ENCODE measurements at places on chromosomes 2 and 18.

DNA sequence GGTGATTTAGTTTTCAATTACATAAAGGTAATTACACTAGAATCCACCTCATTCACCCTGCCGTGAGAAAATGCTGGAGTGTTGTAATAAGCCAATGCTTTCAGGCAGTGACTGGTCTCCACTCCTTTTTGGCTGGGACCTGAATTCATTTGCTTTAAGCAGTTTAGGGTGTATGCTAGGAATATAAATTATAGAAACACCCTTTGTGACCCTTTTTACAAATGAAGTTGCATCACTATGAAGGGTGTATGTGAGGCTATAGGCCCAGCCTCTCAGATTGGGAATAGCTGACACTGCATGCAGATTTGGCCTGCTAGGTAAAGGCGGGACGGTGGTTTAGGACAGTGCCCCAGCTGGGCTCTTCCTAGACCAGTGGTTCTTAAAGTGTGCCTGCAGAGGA, 50.8 kb upstream of the NFE2L2 start:
- no peak for DNase-seq

DNA sequence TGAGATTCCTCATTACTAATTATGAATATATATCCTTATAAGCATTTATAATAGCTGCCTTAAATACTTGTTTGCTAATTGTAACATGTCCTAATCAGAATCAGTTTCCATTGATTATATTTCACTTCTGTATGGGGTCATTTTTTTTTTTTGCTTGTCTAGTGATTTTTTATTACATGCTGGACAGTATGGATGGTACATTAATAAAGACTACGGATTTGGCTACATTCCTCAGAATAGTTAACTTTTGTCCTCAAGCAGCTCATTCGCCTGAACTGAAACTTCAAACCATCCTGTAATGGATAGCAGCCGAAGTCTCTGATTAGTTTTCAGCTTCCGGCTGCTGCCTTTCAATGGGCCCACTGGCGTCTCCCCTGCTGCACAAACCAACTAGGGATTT, 11.7 kb downstream of the TGIF1 start:
- DNase-seq, result no peak

GRCh38 chr2:196225213-196225612, 53.8 kb upstream of the STK17B start:
- DNase-seq, result no peak

DNA sequence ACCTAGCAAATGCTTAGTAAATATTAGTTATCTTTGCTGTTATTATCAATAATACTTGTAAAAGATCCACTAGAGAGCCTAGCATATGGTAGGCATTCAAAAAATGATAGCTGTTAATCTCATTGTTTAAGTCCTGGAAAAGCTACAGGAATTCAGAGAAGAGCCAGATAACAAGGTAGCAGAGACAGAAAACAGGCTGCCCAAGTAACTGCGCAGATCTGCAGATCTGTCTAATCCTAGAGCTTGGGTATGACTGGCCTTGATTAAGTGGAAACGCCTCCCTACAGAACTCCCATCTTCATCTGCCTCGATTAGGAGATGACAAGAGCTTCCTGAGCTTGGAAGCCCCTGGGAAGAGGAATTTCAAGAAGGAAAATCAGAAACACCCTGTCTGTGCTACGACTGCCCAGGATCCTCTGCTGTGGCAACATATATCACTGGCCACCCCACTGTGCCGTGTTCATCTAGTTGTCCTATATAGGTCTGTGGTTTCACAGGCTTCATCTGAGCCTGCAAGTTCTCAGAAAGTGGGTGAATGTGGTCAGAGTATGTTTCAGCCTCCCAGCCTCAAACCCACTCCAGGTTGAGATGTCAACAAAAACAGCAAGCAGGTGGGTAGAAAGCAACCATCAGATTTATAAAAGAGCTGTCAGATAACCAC, 151.5 kb upstream of the PKDCC start:
- peak; percentile 53 for DNase-seq

- DNase-seq, result no peak
These were observed 622.6 kb downstream of the EPHA4 start for GRCh38 chr2:220949466-220949865.

- DNase-seq, result no peak
These were observed 35.8 kb downstream of the HS1BP3 start for GRCh38 chr2:20615068-20615465.

DNA sequence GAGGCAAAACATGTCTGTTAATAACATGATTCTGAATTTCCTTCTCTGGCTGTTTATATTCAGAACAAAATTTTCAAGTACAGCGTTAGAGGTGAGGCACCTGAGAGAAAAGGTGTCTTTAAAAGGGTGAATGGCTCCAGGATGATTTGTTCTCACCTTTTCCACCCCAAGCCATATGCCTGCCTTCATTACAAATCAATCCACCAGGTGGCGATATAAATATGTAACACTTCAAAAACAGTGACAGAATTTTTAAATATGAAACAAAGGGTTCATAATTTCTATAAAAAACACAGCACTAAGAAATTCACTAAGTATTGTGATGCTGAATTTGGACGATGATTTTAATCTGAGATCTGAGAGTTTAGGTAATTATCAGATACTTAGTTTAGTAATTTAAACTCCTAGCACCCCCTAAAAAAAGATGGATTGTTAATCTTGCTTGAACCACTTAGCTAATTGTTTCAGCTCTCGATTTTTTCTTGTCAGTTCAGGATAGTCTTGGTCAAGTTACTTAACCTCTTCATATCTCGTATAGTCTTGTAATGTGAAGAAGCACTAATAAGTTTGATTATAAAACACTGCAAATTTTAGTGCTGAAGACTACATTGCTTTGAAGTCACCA, 528.8 kb downstream of the CPS1 start:
- DNase-seq, result no peak

DNA sequence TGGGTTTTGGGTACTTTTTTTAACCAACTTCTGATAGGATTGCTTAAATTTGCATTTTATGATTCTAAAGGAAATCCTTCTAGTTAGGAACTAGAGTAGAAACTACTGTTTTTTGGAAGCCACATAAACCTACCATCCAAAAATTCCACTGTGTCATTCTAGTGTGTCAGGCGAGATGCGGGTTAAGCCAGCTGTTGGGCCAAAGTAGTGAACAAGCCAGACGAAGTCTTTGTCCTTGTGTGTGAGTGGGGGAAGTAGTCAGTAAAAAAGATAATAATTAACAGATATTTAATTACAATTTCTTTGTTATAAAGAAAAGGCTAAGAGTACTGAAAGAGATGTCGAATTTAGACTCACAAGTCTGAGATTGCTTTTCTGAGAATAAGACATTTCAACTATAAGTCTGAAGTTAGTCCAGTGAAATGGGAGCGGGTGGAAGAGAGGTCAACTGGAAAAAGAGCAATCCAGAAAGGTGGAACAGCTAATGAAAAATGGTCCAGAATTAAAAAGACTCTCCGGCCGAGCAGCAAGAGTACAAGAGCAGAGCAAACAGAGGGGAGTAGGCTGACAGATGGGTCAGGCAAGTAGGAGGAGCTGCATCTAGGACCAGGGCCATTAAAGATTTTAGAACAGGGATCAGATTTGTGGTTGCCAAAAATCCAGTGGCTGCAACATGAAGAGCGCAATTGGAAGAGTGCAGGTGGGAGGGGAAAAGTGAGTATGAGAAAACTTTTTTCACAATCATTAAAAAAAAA, 1.5 kb downstream of the EPB41L5 start:
- no peak for DNase-seq

- DNase-seq, result no peak
These were observed 43.9 kb downstream of the FOSL2 start for GRCh38 chr2:28436525-28437051.

DNA sequence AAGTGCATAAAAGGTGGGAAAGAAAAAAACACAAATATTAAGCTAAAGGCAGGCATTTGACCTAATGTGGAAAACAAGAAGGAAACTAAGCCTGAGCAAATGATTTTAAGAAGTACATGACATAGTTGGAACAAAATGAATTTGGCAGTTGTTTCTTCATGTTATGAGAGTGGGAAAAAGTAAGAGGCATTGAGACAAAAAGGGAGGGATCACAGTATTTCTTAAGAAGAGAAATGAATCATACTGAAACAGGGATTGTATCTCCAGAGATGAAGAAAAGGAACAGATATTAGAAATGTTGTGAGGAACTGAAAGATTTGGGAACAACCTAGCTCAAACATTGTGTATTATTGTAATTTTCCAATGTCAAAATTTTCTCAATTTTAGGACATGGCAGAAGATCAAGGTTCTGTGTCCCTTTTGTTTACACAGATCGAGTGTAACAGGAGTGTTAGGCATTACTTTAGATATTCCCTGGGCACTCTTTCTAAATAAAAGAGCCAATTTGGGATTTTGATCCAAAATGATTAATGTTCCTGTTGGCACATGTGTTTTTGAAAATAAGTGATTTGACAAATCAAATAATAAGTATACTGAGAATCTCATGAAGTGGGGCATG, 98.6 kb downstream of the CALCRL start:
- DNase-seq, result no peak

DNA sequence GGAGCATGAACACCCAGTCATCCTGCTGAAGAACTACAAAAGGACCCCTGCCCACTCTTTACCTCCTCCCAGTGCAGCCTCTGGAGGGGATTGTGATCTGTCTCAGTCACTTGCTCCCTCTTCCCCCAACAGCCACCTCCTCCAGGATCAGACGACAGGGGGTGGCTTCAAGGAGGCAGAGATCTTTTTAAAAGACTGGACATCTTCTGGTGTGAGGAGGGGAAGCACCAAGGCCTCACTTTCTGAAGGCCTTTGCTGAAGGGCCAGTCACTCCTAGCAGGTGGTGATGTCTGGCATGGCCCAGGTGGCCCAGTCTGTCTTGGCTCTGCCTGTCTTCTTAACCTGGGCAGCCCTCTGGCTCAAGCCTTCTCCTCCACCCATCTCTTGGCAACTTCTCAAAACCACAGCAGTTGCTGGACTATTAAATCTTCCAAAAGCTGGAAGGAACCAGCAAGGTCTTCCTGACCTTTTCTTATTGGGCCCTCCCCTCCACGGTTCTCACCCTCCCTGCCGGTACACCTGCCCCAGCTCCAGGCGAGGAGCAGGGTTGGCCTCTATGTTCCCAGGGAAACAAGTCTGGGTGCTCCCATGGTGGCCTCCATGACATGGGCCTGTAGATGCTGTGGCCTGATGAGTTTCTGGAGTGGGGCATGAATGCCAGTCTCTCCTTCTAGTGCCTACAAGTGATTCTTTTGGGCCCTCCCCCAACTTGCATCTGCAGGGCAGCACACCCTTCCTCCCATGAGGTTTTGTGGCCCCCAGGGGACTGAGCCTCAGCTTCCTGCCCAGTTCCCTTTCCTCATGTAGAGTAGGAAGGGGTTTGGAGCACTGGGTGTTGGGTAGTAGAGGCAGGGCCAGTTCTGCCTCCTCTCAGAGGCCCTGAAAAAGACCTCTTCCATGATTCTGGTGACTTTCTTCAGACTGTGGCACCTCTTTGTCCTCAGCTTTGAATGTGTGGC, 5.0 kb upstream of the ATP6V1B1 start:
- no peak for DNase-seq

DNA sequence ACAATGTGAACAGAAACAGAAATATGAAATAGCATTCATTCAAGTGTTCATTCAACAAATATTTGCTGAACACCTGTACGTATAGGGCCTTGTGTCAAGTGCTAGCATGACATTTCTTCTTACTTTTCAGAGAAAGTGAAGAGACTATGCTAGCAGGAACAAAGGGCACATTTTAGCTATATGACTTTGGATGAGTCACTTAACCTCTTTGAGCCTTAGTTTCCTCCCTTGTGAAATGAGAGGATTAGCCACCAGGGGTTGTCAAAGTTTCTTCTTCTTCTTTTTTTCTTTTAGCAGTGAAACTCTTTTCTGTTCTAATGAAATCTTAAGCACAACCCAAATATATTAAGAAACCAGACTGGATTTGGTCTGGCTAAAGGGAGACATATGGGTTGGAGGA, 53.1 kb downstream of the FIGN start:
- DNase-seq, result no peak

GRCh38 chr2:165162466-165162865, 41.4 kb downstream of the SCN3A start:
- no peak for DNase-seq

GRCh38 chr2:57962861-57963260, 83.7 kb upstream of the VRK2 start:
- no peak for DNase-seq

- DNase-seq, result no peak
These were observed at the start of gene SPTBN1 for GRCh38 chr2:54455563-54456361. Gene SPTBN1 (plus strand): TSS chr2:54456327. CDS start chr2:54526419, 70,092 bp downstream.

DNA sequence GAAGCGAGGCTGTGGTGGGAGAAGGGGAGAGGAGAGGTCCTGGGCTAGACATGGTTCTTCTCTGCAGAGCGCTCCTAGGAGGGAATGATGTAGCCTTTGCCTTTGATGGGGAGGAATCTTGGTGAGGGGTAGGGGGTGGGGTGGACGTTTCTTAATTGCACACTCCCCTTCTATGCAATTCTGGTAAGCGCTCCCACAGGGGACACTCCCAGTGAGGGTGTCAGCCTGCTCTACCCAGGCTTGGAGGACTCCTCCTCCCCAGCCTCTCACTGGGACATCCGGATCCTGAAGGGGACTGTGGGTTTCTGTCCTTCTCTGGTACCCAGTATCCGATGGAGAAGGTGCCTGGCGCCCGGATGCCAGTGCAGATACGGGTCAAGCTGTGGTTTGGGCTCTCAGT, 114.3 kb downstream of the DYSF start:
- DNase-seq, result no peak

DNA sequence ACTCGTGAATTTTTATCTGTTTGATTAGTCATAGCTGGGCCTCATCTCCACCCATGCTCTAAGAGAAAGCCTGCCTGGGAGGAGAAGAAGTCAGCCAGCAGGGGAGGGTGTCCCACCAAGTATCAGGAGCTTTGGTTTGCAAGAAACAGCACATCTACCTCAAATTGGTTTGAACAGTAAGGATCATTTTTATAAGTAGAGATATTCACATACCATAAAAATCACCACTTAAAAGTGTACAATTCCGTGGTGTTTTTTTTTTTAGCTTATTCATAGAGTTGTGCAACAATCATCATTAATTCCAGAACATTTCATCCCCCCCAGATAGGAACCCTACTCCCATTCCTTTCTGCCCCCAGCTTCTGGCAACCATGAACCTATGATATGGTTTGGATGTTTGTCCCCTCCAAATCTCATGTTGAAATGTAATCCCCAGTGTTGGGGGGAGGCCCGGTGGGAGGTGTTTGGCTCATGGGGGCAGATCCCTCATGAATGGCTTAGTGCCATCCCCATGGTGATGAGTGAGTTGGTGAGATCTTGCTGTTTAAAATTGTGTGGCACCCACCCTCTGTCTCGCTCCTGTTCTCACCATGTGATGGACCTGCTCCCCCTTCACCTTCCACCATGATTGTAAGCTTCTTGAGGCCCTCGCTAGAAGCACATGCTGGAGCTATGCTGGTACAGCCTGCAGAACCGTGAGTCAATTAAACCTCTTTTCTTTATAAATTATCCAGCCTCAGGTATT, 36.2 kb upstream of the HS6ST1 start:
- no peak for DNase-seq

- DNase-seq, result no peak
These were observed 42.4 kb downstream of the MEIS1 start for GRCh38 chr2:66477135-66477842.

GRCh38 chr18:58044370-58045241, 580 bp downstream of the NEDD4L start:
- no peak for DNase-seq

- DNase-seq, result no peak
These were observed 17.4 kb upstream of the CTAGE1 start for GRCh38 chr18:22434973-22435608.

All from GM12878 (cell line).